ENCODE measurements at places on chromosomes 12 and 14. TPM values are rescaled to one million over a fixed set of nuclear protein-coding genes. Genes with fewer than 3 reads are reported as not detected.
A peak's percentile ranks its signal among the peaks of the same experiment; 100 is the strongest.

The LUM gene
- total RNA-seq = not detected

The GZMB gene
- 1,751 TPM for total RNA-seq

The GALNT8 gene
- total RNA-seq = 0.38 TPM

The NEMP1 gene
- total RNA-seq = 76.1 TPM

The KLRB1 gene
- 4.7 TPM for total RNA-seq

The SPTLC2 gene
- total RNA-seq = 23.7 TPM

The SLC6A15 gene
- total RNA-seq = not detected

The CACNA1C gene
- total RNA-seq = 0.05 TPM

The FLRT2 gene
- not detected for total RNA-seq

The KCNJ8 gene
- total RNA-seq = not detected

The TAS2R19 gene
- total RNA-seq = 1.5 TPM

The SSPN gene
- not detected for total RNA-seq

The IRAK3 gene
- 0.34 TPM for total RNA-seq

The POTEM gene
- not detected for total RNA-seq

The E2F7 gene
- total RNA-seq = 5.3 TPM

- no peak for DNase-seq
These were observed 103.0 kb downstream of the BRMS1L start for GRCh38 chr14:35929186-35929585.

GRCh38 chr12:122366685-122367475, 55.6 kb downstream of the CLIP1 start:
- DNase-seq = peak; percentile 22

GRCh38 chr12:19761463-19761862, 322.2 kb downstream of the AEBP2 start:
- DNase-seq = no peak

- no peak for DNase-seq
These were observed 353.7 kb downstream of the APAF1 start for GRCh38 chr12:98998697-98999299.

- DNase-seq = no peak
These were observed 91.8 kb upstream of the ATP2B1 start for GRCh38 chr12:89800435-89800834.

DNA sequence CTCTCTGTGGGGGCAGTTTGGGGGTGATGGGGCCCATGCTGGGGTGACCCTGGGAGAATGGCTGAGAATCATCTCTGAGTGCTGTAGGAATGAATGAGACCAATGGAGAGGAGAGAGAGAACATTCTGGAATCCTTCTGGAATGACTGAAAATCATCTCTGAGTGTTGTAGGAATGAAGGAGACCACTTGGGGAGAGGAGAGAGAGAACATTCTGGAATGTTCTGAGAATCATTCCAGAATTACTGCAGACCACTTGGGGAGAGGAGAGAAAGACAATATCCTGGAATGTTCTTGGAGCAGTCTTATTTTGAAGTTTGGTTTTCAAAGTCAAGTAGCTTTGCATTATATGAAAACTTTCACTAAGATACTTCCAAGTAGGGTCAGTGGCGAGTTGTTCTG, 64.3 kb downstream of the ZNF664 start:
- no peak for DNase-seq

DNA sequence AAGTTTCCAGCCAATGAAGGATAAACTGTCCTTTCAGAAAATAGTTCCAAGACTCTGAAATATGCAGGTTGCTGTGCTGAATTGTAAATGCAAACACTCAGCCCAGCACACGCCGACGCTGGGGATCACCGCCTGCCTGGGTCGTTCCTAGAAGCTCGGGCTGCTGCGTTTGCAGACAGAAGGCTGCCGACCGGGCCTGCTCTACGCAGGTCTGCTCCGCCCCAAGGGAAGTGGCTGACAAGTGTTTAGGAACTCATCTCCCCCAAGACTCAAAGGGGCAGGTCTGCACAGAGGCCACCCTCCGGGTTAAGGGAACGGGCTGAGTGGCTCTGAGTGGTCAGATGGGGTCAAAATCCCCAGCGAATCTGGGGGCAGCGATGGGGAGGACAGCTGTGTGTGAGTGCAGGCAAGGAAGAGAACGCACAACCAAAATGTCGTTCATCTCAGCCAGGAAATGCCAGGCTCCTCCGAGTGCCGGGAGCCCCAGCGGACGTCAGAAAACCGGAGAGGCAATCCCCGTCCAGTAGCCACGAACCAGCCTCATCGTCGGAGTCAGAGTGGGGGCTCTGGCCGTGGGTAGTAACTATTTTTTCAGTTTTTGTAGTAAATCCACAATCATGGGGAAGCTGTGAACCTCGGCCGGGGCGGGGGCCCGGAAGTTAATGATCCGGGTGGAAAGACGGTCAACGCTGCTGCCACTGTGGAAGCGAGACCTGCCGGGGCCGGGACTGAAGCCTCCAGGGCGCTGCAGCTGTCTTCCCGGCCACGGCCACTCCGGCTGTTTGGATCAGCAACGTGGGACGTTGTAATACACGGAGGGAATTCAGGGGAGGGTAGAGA, 6.0 kb downstream of the GALNT9 start:
- DNase-seq = peak; percentile 40

DNA sequence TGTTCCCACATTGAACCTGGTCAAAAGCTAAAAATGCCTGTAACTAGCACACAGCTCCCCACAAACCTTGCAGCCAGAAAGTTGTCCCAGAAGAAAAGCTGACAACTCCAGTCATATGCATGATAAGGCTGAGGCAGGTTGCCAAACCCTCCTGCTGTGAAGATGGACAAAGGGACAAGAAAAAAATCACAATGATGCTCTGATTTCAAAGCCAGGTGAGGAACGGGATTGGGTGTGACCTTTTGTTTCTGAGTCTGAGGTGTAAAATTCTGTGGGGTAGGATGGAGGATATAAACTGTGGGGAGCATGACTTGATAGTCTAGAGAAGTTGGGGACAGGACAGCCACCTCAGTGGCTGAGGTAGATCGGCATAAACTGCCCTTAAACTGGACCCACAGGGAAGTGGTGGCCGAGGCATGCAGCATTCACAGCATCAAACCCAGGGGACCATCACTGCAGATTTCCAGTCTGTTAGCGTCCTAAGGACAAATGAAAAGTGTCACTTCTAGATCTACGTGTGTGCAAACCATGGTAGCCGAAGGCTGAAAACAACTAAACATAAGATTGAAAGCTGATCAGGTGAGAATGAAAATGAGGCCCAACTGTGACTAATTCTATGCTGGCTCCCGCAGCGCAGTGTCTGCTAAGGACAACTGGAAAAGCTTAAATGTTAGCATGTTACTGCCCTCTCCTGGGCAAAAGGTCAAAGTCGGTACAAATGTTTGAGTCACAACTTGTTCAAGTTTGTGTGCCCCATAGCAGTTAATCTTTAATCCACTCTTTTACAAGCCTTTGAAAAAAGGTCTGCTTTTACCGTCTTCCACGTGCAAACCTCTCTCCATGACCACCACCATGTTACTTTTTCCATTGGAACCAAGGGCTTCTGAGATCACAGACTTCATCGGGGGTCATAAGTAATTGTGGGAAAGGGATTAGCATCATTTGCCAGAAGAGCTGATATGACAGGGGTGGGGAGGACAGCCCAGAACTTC, 39.8 kb downstream of the GRIN2B start:
- DNase-seq = peak; percentile 32

DNA sequence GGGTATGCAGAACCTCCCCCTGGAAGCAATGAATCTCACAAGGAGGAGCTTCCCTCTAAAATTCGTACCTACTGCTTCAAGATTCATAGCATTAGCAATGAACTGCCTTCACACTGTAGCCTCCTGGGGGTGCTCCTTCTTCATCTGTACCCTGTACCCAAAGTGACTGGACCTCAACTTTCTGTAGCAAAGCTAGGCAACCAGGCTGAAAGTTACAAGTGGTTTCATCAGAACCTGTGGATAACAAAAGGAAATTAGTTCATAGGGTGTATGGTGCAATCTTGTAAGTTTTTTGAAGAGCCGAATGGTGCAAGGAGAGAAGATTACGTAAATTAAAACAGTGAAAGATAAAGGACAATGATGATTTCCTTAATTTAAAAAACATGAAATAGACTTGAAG, 1541.7 kb upstream of the FLRT2 start:
- no peak for DNase-seq

GRCh38 chr12:110744151-110744571, 1.5 kb upstream of the PPP1CC start:
- DNase-seq = no peak

DNA sequence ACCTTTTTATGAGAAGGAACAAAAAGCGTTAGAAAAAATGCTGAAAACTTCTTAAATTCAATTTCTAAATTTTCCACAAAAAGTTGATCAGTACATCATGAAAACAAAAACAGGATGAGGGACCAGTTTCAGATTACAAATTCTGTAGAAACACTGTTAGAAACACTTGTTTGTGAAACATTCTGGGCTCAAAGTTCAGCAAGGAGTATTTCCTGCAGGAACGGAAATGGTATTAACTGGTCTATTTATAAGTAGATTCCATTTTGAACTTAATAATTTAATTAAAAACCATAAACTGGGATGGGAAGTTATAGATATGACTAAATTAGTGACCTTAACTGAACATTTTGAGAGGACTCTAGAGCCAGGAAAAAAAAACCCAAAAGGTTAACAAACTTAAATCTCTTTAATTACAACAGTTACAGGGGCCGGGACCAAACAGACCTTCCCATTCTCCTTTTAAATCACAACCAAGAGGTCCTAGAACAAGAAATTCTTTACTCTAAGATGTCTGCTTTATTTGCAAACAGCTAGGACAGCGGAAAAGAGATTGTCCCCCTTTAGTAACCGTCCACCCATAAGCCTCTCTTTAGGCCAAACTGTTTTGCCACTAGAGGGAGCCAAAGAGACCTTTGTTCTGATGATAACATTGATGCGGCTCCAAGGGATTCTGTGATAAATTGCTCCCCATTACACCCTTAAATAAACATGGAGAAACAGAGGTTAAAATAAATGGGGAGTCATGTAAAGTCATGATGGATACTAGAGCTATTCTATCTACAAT, 69.0 kb upstream of the RERGL start:
- DNase-seq = peak; percentile 40

DNA sequence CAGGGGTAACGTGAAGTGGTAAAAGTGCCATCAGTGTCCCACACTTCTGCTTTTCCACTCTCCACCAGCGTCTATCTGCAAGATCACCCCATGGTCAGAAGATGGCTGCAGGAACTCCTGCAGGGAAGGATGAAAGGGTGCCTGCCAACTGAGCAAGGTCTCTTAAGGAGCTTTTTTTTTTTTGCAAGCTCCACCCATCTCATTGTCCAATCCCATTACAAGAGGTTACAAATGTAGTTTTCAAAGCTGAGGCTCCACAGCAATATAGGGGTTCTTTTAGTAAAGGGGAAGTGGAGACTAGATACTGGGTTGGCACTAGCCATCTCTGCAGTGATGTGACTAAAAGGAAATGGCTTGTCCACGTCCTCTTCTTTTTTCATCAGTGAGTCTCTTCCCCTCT, 5.9 kb upstream of the BHLHE41 start:
- no peak for DNase-seq

GRCh38 chr14:33369972-33370371, 431.3 kb downstream of the NPAS3 start:
- no peak for DNase-seq

DNA sequence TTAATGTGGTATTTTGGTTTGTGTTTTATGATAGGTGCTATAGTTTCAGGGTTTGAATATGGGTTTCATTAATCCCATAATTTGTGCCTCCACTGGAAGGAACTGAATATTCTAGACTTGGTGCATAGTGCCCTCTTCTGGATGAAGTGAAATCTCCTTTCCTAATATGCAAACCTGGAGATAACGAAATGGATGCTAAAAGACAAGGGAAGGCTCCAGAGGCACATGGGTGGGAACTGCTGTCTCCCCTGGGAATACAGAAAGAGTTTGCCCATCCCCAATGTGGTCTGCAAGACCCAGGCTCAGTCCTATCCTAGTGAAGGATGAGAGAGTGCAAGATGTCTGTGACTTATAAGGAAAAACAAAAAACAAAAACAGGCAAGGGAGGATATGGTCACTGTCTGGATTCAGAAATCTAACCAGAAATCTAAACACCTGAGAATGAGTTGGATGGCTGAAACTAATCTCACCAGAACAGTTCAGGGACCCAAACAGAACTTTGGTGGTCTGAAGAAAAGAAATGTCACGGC, 142.3 kb upstream of the TMPO start:
- no peak for DNase-seq

- DNase-seq = no peak
These were observed 96.9 kb downstream of the EML5 start for GRCh38 chr14:88695870-88696269.

- DNase-seq = no peak
These were observed 8.0 kb downstream of the ASPG start for GRCh38 chr14:104093366-104094055.

DNA sequence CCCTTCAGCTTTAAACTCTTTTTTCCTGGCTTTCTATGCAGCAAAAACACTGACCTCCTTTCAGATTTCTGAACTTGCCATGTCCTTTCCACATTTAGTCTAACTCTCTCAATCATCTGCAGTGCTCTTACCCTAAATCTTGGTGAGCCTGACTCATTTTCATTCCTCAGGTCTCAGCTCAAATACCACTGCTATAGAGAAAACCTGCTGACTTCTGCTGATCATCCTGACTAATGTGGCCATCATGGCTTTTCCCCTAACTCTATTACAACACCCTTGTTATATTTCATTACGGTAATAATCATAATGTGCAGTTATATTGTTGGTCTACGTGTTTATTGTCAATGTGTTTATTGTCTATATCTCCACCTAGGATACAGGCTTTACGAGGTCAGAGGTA, 207.3 kb upstream of the OR4E1 start:
- no peak for DNase-seq

- DNase-seq = no peak
These were observed 136.0 kb upstream of the IFNG-AS1 start for GRCh38 chr12:67853204-67853603.

DNA sequence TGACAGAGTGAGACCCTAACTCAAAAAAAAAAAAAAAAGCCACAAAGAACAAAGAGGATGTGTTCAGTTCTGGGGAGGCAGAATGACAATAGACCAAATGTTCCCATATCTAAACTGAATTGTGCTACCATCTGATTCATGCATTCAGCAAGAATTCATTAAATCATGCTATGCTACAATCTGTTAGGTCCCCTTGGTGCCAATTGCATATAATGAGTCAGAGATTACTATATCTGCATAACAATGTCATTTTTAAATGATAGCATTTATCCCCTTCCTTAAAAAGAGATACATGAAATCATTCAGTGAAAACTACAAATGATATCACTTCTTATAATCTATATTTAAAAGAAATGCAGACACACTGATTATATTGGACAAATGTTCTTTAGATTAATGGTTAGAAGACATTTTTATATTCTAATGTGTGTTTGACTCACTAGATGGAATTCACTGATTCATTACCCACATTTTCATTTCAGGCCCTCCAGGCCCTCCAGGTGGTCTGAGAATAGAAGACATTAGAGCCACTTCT, 207.6 kb upstream of the PDZRN4 start:
- no peak for DNase-seq

GRCh38 chr12:58247633-58248032, 306.3 kb downstream of the ATP23 start:
- DNase-seq = no peak

DNA sequence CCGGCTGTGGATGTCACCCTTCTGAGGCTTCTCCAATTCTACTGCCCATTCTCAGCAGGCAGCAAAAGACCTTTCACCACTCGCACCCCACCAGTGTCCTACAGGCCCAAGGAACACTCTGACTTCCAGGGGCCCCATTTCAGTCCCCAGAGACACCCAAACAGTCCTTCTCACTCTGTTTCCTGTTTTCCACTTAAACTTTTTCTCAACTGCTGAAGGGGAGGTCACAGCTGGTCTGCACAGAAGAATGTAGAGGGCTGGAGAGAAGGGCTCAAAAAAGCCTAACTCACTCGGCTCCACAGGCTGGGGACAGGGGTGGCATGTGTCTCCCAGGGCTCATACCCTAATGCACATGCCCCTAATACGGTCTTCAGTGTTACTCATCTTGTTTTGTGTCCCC, 4.2 kb upstream of the DTX1 start:
- DNase-seq = no peak
